Psoas muscle (tissue), 8 donors: ENCODE measurements at places on chromosomes 7 and 10. TPM values are rescaled to one million over a fixed set of nuclear protein-coding genes. Genes with fewer than 3 reads are reported as not detected.

GRCh38 chr10:49735848-49736563, 26.1 kb downstream of the OGDHL start:
- no peak for DNase-seq

DNA sequence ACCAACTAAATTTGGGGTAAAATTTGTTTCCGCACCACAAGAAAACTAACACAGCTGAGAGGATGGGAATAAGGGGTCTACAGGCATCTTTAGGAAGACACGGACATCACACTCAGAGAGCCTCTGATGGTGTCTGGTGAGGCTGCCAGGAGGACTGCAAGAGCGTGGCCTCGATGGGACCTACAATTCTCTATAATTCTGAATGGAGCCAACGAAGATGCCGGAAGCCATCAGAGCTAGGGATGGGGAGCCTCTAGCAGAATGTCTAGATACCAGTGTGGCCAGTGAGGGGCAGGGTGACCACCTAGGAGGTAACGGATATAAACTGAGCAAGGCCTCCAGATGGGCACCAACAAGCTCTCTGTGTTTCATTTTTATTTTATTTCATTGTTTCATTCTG, 7.5 kb downstream of the GRID1 start:
- no peak for DNase-seq

GRCh38 chr7:101669307-101669706, 40.2 kb upstream of the MYL10 start:
- no peak for DNase-seq

- peak; percentile 62 for DNase-seq
Observed at GRCh38 chr7:105589356-105590077, 8.2 kb upstream of the EFCAB10 start.

DNA sequence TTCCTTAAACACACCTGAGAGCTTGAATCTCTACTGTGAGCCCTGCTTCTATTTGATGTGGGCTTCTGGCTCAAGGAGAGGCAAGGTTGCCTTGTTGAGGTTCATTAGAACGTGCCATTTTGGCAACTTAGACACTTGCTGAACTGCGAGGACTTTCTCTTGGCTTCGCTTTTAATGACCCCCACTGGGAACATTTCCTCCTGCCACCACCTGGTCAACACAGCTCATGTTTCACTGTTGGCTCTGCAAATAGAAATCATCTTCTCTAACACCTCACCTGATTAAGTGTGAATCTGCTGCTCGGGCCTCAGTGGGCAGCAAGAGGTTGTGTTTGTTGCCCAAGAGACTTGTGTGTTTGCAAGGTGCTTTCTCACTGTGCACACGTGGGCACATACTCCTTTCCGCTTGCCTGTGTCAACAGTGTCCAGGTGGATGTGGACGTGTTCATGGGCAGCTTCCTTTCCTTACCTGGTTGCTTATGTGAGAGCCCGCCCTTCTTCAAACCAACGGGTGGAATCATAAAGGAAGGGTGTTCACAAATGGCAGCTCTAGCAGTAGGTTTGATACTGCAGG, 147.0 kb downstream of the NRP1 start:
- no peak for DNase-seq

DNA sequence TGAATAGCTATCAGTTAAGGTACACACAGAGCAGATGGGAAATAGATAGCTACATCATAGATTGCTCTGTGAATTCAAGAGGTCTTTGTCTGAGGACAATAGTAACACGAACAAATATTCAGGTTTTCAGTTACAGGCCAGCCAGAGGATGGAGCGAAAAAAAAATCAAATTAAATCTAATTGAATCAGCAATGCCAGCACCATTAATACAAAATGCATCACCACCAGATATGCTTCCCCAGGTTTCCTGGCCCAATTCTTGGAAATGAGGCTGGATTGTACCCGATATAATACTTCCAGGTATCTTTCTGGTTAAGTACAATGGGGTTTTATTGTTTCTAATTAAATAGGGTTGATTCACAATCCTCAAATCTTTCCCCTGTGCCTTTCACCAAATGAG, 975.8 kb upstream of the AUTS2 start:
- DNase-seq: no peak

- DNase-seq: peak; percentile 87
Observed at GRCh38 chr7:100694098-100694745, at the start of gene GIGYF1. Gene GIGYF1 (minus strand): TSS chr7:100694250. CDS start chr7:100688238, 6,012 bp downstream.

DNA sequence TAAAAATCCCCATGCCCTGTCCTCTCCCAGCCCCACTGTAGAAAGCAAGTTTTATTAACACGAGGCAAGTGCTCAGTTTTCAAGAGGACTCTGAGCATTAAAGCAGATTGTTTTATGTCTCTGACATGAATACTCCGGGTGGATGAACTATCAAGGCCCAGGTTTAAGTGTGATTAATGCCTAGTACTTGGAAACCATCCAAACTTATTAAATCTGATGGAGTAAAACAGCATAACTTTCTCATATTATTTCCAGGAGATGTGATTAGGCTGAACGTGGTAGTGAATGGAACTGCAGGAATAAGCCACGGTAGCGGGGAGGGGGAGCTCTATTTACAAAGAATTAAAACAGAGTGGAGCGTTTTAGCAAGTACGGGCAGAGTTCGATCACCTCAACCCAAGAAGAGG, 144.2 kb upstream of the RNF32 start:
- no peak for DNase-seq

DNA sequence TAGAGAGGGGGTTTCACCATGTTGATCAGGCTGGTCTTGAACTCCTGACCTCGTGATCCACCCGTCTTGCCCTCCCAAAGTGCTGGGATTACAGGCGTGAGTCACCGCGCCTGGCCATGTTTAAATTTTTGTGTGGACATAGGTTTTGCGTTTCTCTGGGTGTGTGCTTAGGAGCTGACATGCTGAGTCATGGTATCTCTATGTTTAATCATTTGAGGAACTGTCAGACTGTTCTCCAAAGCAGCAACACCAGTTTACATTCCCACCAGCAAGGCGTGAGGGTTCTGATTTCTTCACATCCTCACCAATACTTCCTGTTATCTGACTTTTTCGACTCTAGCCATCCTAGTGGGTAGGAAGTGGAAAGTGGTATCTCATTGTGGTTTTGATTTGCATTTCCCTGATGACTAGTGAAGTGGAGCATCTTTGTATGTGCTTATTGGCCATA, 153.7 kb downstream of the DNAJB6 start:
- no peak for DNase-seq

The NCF1 gene
- 1.4 TPM for total RNA-seq

The CPEB3 gene
- 6.1 TPM for total RNA-seq
